PC-9 (cell line): ENCODE measurements at places on chromosomes 2 and 18. TPM values are rescaled to one million over a fixed set of nuclear protein-coding genes. Genes with fewer than 3 reads are reported as not detected.

GRCh38 chr2:233384811-233385488 is 30.7 kb downstream of the DGKD start:
- peak; percentile 37 for DNase-seq

The HMSD gene
- total RNA-seq: not detected in 2 replicates

GRCh38 chr2:191103774-191104173 is 47.0 kb downstream of the STAT4 start:
- no peak for DNase-seq

GRCh38 chr2:17539611-17540092 is 844 bp upstream of the VSNL1 start:
- DNase-seq: no peak

The MFSD2B gene
- total RNA-seq: 0.78 and 1.1 TPM in 2 replicates

DNA sequence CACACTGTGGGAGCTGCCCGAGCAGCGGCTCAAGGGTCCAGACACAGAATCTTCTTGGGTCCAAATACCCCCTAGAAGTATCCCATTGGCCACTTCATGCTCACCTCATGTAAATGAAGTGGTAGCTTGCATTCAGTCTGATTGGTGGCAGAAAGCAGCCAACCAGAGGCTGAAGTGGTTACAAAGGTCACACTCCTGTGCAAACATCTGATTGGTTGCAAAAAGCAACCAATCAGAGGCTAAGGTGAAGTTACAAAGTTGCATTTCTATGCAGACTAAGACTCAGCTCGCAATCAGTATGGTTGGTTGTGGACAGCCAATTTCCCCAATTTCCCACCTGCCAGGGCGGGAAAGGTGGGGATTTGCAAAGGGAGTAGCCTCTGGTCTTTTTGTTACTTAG is 94.3 kb downstream of the DGKD start:
- DNase-seq: no peak

DNA sequence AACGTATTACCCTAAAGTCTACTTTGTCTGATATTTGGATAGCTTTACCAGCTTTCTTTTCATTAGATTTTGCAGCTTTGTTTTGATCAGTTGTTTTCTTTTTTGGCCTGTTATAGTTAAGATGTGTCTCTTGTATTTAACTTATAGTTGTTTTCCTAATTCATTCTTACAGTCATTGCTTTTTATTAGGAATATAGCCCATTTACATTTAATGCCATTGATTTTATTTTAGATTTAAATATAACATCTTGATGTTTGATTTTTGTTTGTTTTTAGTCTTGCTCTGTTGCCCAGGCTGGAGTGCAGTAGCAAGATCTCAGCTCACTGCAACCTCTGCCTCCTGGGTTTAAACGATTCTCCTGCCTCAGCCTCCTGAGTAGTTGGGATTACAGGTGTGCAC is 215.9 kb upstream of the HDAC4 start:
- DNase-seq: no peak

DNA sequence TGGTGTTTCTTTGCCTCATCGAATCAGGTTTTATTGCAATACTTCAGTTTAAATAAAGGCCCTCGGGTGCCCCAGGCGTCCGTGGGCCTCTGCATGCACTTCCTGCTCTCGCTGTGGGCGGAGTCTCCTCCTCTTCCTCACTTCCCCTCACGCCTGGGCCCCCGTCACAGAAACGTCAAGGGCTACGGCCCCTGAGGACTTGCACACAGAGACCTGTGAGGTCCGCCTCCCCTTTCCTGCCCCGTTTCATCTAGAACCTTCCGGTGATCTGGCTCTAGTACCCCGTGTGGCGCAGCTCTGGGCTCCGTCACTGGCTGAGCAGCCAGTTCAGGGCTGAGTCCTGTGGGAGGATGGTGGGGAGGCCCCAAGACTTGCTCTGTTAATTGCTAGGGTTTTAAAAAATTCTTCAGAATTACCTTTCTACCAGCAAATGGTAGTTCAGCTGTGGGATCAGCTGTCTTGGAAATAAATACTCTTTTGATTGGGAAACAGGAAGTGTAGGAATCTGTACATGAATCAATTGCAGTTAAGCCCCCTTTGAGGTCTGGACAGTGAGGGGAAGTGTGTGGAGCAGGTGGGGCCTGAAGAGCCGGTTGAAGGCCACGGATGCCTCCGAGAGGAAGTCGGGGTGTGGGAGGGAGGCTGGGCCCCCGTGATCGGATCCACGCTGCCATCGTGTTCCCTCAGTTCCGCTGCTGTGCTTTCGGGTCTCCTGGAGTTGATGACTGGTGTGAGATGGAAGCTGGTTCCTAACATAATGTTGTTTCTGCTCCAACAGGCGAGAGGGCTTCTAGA is 10.2 kb downstream of the NFATC1 start:
- DNase-seq: no peak

GRCh38 chr2:165562233-165562632 is 92.7 kb downstream of the CSRNP3 start:
- DNase-seq: no peak

The SLC8A1 gene
- total RNA-seq: 6.5 and 13.5 TPM in 2 replicates

DNA sequence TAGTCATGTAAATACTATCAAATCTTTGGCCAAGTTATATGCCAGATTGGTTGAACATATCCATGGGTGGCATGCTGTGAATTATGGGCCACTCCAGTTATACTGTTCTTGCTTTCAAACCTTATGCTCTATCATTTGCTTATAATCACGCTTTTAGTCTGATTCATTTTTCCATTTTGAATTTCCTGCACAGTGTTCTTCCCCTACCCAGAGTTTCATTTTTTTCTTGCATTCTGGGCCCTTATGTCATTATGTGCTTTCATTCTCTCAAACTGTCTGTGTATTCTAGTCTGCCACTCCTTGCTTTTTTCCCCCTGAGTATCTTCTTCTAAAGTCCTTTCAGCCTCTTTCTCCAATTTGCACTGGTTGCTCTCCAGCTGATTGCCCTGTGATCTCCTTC is 364.1 kb downstream of the ARHGAP15 start:
- no peak for DNase-seq
